ENCODE measurements at places on chromosomes 1 and 21.

DNA sequence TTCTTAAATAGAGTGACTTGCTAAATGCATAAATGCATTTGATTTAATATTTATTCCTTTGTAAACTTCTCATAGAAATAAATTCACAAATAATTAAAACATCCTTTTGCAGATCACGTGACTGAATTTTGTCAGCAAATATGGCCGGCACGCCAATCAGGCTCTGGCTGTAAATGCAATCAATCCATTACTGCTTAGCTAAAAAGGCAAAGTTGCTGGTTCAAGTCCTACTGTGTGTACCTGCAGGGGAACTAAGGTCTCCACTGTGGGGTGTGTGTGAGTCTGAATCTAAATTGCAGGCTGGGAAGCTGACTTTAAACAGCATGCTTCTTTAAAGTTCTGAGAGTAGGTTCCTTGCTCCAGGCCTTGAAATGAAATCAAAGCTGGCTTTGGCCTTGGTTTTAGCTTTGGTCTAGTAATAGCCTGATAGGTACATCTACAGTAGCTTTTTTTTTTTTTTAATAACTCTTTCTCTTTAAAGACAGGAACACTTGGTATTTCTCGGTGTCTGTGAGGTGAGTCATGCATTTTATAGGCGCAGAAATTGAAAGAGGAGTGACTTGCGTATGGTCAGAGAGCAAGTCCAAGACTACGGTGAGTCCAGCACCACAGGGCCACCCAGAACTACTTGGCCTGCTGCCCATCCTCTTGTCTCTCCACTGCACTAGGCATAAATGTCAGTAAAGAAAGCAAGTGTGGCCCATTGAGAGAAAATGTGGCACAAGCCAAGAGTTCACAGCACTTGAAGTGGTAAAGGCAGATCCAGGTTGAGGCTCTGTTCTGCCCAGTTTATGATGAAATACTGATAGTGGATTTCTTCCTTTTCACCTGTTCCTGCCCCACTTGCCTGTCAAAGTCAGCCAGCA is 36.2 kb upstream of the LYST start:
- no peak for DNase-seq

- no peak for DNase-seq
These were observed 34.8 kb downstream of the ANKRD13C start for GRCh38 chr1:70319750-70320149.

- no peak for DNase-seq
These were observed 51.0 kb downstream of the RPL5 start for GRCh38 chr1:92882819-92883218.

DNA sequence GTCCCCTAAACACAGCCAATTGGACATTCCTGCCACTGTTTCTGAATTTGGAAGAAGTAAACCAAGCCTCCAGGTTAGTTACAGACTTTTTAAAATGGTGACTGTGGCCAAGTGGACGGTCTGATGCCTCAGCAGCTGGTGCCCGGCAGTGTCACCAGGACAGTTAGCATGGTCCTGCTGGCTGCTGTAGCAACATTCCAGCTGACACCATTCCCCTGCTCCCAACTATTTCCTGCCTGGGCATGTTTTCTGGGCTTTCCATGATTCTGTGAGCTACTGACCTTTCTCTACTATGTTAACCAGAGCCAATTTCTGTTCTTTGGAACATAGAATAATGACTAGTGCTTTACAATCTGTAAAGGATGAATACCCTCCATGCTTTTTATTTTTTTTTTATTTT is 95.0 kb downstream of the TLR5 start:
- no peak for DNase-seq

DNA sequence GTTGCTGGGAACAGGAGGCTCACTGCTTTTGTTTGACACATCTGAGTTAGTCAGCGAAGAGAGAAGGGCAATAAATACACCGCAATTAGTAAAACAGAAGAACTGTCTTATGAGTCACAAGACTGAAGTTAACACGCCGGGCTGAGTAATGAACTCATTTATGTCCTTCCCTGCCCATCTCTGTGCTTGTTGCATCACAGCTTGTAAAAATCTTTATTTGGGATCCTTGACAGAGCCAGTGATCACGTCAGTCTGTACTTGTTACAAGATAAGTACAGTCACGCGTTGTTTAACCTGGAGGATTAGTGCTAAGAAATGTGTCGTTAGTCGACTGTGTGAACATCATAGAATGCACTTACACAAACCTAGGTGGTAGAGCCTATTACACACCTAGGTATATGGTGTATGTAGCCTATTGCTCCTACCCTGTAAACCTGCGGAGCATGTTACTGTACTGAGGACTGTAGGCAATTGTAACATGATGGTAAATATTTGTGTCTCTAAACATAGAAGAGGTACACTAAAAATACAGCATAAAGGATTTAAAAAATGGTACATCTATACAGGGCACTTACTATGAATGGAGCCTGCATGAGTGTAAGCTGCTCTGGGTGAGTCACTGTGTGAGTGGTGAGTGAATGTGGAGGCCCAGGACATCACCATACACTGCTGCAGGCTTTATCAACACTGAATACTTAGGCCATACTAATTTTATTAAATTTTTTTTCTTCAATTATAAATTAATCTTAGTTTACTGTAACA is 272.2 kb downstream of the TNR start:
- no peak for DNase-seq

GRCh38 chr1:15847893-15848142 is 311 bp downstream of the SPEN start:
- DNase-seq, result no peak

DNA sequence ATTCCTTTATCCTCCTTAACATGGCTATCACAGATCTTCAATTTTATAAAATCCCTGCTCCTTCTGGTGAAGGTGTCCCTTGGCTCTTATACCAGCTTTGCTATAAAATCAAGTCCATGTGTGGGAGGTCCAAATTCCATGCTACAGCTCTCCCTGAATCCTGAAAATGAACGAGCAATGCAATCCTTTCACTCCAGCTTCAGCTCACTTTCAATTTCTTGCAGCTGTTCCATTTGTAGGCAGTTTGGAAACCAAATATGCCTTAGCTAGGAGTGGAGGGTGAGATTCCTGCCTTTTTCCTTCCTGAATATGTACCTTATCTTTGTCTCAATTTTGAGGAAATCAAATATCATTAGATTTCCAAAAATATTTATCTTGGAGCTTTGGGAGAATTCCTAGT is 402.6 kb downstream of the TTLL7 start:
- no peak for DNase-seq

DNA sequence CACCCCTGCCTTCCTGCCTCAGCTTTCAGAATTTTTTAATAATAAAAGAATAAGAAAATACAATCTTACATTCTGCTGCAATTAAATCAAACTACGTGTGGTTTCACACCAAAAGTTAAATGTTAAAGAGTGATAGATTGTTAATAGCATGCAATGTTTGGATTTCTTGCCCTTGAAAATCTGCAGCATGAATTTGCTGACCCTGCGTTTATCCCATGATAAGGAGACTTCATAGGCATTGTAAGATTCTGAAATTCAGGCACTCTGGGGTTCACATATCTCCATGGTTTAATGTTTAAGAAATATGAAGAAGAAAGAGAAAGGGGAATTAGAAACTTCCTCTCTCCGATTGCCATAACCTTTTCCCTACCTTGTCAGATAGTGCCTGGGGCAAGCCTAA is 1616.2 kb upstream of the B3GALT2 start:
- no peak for DNase-seq

DNA sequence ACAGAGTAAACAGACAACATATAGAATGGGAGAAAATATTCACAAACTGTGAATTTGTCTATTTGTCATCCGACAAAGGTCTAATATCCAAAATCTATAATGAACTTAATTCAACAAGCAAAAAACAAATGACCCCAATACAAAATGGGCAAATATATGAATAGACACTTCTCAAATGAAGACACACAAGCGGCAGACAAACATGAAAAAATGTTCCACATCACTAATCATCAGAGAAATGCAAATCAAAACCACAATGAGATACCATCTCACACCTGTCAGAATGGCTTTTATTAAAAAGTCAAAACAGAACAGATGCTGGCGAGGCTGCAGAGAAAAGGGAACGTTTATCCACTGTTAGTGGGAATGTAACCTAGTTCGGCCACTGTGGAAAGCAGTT is 72.7 kb downstream of the SMYD3 start:
- no peak for DNase-seq

GRCh38 chr21:41510500-41510899 is 2.5 kb upstream of the TMPRSS2 start:
- DNase-seq, result no peak

DNA sequence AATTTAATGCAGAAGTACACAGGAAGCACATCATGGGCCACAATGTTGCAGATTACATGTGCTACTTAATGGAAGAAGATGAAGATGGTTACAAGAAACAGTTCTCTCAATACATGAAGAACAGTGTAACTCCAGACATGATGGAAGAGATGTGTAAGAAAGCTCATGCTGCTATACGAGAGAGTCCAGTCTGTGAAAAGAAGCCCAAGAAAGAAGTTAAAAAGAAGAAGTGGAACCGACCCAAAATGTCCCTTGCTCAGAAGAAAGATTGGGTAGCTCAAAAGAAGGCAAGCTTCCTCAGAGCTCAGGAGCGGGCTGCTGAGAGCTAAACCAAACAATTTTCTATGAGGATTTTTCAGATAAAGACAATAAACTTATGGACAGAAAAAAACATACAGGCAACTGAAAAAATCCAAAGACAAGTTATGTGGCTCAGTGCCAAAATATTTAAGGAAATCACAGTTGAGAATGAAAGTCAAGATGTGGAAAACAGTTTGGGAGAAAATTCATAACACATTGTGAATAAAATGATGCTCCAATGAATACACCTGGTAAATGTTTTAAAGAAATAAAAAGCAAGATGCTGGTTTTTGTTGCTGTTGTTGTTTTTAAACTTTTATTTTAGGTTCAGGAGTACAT is 2.8 kb upstream of the ZNF644 start:
- no peak for DNase-seq

DNA sequence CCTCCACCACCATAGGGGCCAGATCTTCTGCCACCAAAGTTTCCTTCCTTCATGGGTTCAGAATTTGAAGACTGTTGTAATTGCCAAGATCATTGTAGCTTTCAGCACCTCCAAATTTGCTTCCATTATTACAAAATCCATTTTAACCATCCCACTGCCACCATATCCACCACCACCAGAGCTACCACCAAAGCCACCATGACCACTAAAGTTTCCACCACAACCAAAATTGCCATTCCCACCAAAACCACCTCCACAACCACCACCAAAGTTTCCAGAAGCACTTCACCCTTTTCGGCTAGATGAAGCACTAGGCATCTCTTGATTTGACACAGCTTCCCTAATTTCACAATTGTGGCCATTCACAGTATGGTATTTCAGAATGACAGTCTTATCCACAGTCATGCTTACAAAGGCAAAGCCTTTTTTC is 45.2 kb downstream of the SLC30A7 start:
- DNase-seq, result no peak

GRCh38 chr1:14561014-14561693 is 37.3 kb upstream of the KAZN start:
- no peak for DNase-seq

GRCh38 chr1:106798991-106799390 is 257.5 kb upstream of the PRMT6 start:
- DNase-seq, result no peak

DNA sequence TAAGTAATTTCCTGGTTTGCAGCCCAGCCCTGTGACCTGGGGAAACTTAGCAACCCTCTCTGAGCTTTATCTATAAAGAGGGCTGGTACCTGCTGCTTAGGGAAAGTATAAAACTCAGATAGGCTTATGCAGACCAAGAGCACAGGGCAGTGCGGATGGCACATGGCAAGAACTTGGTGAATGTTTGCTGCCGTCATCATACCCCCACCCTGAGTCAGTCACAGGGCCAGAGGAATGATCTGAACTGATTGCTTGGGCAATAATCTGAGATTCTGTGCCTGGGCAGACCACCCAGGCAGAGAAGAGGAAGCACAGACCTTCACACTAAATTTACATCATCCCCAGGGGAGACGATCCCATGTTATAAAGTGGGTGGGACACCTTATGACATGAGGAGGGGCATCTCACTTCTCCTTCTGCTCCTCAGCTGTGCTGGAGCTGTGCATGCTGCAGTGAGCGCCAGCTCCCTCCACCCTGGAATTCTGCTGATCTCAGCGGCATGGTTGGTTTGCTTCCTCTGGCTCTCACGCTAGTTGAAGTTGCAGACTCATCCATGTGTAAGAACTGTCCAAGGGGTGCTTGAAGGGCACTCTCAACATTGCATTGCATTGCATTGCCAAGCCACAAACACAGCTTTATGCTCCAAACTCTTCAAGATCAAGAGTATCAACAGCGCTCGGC is 197.1 kb downstream of the AJAP1 start:
- DNase-seq, result no peak

DNA sequence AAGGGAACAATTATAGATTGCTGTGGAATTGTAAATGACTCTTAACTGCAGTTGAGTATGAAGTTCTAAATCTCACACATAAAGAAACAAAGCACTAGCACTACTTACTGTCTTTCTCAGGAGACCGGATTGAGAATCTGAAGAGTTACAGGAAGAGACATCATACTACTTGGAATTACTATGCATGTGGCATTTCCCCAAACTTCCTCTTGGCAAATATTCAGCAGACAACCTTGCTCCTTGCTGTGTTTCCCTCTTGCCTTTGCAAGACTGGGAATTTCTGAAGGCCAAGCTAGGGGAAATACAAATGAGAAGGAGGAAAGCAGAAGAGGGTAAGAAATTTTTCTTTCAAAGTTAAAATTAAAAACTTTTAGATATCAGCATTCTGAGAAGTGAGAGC is 173.6 kb upstream of the KCTD3 start:
- DNase-seq, result no peak

DNA sequence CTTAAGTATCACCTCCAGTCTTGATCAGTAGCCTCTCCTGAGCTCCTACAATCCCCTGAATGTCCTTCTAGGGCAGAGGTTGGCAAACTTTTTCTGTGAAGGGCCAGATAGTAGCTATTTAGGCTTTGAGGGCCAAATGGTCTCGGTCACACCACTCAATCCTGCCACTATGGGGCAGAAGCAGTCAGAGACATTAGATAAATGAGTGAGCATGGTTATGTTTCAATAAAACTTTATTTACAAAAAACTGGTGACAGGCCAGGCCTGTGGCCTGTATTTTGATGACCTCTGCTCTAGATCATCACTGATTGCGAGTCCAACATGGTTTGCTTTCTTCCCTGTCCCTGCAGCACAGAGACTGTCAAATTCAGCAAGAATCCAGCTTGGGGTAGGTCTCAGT is 36.3 kb downstream of the LRP8 start:
- no peak for DNase-seq

- peak; percentile 70 for DNase-seq
These were observed 13.4 kb downstream of the PLEKHO1 start for GRCh38 chr1:150162862-150163706.

GRCh38 chr1:115115521-115116161 is 26.3 kb upstream of the TSPAN2 start:
- DNase-seq, result no peak

GRCh38 chr1:179146911-179147310 is 65.0 kb downstream of the TOR3A start:
- no peak for DNase-seq

DNA sequence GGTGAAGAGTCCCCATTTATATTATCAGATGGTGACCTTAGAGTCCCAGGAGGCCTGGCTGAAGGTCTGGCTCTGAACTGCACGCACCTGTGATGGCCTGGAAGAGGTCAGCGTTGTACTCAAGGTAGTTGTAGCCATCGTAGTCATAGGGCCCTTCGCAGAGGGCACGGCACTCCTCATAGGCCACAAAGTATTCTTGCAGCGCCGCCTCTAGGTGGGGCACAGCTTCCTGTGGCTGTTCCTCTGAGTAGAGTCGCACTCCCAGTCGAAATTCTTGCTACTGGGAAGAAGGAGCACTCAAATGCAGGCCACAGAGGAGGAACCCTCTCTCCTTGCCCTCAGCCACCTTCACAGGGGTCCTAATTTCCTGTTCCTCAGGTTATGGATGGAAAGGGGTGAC is 7.7 kb downstream of the P3H1 start:
- no peak for DNase-seq
